ENCODE measurements at places on chromosomes 13 and 19. TPM values are rescaled to one million over a fixed set of nuclear protein-coding genes. Genes with fewer than 3 reads are reported as not detected.

- DNase-seq, result no peak
Observed at GRCh38 chr13:37657134-37657533, 58.6 kb upstream of the POSTN start.

DNA sequence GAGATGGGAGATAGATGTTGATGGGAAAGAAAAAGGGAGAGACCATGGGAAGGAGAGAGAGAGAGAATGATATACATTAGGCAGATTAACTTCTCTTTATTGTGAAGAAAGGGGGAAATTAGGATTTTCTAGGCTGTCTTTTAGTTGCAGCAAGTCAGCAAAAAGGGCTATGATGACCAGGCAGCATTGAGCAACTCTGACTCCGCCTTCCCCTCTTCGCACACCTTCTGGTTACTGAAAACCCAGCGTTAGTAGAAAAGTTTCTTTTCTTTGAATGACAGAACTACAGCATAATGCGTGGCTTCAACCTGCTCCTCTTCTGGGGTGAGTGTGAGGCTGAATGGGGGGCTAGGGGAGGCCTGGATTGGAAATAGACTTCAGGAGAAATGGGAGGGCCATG, at the start of gene ADGRE1:
ADGRE1 (plus strand) TSS at position 264 of the 400 bp plus-strand sequence; CDS start at position 294, 30 bp downstream.
- no peak for DNase-seq

- no peak for DNase-seq
Observed at GRCh38 chr19:35719402-35720162, 1.8 kb downstream of the KMT2B start.

DNA sequence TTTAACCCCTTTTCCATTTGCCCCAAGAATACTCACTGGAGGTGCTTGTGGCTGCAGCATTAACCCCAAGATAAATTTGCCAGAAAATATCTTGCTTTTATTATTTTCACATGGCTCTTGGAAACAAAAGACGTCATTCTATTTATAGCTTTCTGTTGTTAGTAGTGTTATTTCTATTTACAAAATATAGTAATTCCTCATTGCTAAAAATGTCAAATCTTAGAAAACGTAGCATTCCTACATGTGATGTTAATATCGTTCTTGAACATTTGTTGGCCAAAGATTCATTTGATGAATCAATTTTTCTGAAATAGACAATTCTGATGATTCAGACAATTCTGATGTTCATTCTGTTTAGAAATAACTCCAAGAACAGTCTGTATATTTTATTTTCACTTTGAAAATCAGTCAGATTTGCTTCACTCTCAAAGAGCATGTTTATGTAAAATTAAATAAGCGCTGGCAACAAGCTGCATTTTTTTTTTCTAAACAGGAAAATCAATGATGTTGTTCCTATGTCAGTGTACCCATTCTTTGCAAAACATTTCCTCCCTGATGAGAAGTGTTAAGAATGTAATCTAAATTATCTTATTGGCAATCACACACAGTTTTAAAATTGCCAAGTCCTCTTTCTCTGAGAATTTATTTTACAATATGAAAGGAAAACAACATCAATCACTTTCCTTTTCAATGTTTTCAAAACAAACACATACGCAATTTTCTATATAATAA, 334.0 kb downstream of the KCTD12 start:
- no peak for DNase-seq

DNA sequence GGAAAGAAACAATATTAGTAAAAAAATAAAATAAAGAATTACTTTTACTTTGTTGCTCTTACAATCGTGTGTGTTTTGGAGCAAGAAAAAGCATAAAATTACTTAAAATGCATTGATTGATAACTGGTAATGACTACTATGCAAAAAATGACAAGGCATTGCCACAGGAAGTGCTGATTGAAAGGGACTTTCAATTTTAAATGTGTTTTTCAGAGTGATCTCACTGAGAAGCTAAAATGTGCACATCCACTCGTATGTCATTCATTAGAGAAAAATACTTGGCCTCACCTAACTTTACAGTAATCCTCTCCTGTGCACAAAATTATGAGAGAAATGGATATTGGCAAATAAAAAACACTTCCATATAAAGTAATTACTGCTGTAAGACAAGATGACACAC, 934.9 kb downstream of the SLITRK6 start:
- DNase-seq, result no peak

DNA sequence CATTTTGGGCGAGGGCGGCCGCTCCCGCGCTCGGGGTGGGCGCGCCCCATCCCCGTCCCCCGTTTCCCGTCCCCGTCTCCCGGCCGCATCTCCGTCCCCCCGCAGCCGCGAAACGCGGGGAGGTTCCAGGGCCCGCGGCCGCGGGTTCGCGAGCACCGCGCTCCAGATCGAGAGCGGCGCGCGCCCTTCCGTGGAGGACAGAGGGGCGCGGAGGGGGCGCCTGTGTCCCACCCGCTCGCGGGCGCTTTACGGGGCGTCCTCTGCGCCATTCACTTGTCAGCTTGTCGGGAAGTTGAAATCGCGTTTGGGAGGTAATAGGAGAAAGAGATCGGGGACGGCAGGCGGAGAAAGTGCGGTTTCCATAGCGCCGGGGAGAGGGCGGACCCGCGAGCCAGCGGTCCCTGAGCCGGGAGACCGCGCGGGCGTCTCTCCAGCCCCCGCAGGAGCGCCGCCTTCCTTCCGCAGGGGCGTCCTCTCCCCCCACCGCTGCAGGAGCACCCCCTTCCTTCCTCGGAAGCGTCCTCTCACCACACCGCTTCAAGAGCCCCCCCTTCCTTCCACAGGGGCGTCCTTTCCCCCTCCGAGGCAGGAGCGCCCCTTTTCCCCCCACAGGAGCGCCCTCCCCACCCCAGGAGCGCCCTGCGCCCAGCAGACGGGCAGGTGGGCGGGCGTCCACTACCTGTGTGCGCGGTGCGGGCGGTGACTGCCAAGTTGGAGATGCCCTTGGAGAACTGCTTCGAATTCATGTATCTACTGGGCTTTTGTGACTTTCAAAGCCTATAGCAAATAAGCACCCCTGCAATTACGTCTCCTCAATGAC, 962 bp upstream of the IRS2 start:
- DNase-seq, result peak; percentile 63

- DNase-seq, result no peak
Observed at GRCh38 chr13:22060187-22060586, 389.3 kb downstream of the FGF9 start.

DNA sequence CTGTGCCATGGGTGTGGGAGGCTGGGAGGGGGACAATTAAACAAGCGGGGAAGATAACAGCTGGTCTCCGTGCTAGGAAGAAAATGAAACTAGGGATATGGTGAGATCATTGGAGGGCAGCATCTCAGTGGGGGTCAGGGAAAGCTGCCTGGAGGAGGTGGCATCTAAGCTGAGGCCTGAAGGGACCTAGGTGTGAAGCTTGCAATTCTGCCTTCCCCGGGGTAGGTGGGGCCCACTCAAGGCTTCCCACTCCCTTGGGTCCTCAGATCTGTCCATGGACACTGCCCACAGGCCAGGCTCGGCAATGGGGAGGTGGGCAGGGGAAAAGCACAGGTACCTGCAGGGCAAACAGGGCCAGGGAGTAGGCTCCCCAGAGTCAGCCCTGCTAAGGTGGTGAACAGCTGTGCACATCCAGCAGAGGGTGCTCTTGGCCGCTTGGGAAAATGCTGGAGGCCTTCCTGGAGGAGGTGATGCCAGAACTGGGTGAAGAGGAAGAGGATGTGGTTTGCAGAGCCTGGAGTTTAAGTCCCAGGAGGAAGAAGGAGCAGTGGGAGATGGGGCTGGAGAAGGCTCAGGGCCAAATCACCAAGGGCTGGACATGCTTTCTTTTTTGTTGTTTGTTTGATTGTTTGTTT, 25.7 kb upstream of the CCNE1 start:
- no peak for DNase-seq

The PLIN3 gene
- 35.6 TPM for total RNA-seq

The NMRK2 gene
- total RNA-seq, result not detected

The FBN3 gene
- total RNA-seq, result 26.4 TPM

The EEF1AKMT1 gene
- total RNA-seq, result 11.9 TPM

The PRR22 gene
- total RNA-seq, result 6.1 TPM

The AMER2 gene
- not detected for total RNA-seq

The TNNT1 gene
- 1.5 TPM for total RNA-seq

The CYP4F12 gene
- total RNA-seq, result 4.0 TPM

The TINCR gene
- 1.8 TPM for total RNA-seq

The PDX1 gene
- total RNA-seq, result not detected

Data from lung (tissue), 17 donors.